ENCODE measurements at places on chromosomes 13 and 19.

DNA sequence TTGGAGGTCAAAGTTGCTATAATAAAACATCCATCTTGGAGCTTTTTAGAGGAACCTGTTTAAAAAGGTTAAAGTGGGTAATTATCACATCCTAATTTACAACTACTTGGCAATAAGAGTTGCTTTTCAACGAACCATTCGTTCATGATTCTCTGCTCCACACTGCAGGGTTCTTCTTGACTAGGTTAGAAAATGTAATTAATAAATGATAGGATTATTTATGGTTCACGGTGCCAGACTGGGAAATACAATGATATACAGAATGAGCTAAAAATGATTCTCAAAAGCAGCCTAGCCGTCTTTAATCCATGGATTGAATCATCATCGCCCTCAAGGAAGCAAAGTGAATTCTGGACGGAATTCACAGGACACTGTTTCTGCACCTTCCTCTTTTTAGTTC lies 291.2 kb downstream of the TEX29 start:
- DNase-seq = no peak

- no peak for DNase-seq
Observed at GRCh38 chr13:48654511-48654910, 782 bp downstream of the CYSLTR2 start.

DNA sequence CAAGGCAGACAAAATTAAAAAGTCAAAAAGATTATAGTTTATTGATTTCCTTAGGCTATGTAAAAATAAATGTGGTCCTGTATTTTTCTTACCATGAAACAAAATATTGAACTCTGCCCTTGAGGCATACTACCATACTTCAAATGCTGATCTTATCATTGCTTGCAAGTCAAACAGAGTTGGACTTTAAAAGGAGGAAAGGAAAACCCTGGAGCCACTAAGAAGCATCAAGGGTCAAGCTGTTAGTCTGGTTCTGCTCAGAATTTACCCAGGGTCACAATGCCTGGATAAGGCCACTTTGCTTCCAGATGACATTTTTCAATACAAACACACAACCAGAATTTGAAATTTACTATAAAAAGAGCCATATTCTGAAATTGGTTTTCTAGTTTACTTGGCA lies 2.2 kb upstream of the FREM2 start:
- no peak for DNase-seq

- DNase-seq = no peak
Observed at GRCh38 chr19:50377051-50377461, 799 bp downstream of the NR1H2 start.

DNA sequence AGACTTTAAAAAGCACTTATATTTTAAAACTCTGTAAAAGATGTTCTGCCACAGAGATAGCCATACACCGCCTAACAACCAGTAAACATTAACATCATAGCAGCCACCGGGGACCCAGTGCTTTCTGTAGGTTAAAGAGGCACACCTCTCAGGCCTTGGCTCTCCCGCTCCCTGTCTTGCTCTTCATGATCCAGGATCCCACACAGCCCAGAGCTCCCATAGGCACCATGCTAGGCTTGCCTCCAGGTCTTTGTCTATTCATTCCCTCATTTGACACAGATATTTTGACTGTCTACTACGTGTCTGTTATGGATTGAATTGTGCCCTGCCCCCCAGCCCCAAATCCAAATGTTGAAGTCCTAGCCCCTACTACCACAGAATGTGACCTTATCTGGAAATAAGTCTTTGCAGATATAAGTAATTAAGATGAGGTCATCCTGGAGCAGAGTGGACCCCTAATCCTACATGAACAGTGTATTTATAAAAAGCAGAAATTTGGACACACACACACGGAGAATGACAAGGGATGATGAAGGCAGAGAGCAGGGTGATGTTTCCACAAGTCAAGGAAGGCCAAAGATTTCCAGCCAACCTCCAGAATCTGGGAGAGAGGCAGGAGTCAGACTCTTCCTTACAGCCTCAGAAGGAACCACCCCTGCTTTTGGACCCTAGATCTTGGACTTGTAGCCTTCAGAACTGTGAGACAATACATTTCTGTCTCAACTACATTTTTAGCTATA lies 272.6 kb downstream of the DNAJC15 start:
- no peak for DNase-seq

- DNase-seq = no peak
Observed at GRCh38 chr13:30457306-30457891, 8.3 kb downstream of the HMGB1 start.

Measured in stimulated activated CD4-positive, alpha-beta T cell treated with anti-CD3 and anti-CD28 coated beads, Interleukin-1b, Interleukin-23, amount 100 ng/mL, for 1 hour (primary cell).